RWPE2 (cell line): ENCODE measurements at places on chromosomes 12 and 14.
A peak's percentile ranks its signal among the peaks of the same experiment; 100 is the strongest.

DNA sequence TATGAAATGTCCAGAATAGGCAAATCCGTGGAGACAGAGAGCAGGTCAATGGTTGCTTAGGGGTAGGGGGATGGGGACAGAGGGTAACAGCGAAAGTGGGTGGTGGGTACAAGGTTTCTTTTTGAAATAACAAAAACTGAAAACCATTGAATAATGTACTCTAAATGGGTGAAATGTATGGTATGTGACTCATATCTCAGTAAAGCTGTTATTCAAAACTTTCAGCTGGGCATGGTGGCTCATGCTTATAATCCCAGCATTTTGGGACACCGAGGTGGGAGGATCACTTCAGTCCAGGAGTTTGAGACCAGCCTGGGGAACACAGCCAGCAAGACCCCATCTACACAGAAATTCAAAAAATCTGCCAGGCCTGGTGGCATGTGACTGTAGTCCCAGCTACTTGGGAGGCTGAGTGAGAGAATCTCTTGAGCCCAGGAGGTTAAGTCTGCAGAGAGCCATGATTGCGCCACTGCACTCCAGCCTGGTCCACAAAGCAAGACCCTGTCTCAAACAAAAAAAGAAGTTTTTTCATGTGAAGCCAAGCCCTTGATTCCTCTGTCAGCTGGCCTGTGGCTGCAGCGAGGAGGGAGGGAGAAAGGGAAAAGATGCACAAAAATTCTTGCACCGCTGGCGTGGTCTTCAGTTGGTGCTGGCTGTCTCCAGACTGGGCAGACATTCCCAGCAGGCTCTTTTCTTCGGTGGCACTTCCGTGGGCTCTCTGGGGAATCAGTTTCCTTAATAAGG lies 248.2 kb downstream of the SLC41A2 start:
- DNase-seq, result no peak
- no peak overlapping the region for H3K4me3 ChIP-seq
- H3K27me3 ChIP-seq, result no peaks in the 10 kb centered on the region
- no peak overlapping the region for H3K27ac ChIP-seq
- H3K36me3 ChIP-seq, result no peaks in the 10 kb centered on the region

DNA sequence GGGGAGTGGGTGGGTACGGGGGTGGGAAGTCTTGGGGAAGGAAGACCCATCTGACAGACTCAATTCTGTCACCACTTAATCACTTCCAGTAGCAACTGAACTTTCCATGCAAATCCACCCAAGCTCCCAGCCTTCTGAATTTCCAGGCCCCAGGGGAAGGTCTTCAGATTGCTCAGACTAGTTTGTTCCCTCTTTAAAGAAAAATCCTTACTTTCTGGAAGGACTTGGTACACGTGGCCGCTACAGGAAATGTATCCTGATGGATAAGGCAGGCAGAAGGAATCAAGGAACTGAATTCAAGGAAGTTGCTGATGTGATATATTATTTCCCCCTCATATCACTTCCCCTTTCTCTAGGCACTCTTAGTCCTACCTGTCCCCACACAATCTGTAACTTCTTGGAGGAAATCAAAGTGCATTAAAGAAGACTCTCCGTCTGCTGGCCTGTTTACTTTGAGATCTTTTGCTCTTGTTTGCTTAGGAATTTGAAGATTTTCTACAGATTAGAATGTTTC lies 6.4 kb downstream of the NFKBIA start:
- H3K4me3 ChIP-seq, result no peak overlapping the region
- H3K27me3 ChIP-seq, result no peaks in the 10 kb centered on the region
- peaks cover 32% of the 10 kb centered on the region for H3K36me3 ChIP-seq
- H3K4me1 ChIP-seq, result peaks cover 33% of the 10 kb centered on the region
- DNase-seq, result no peak

DNA sequence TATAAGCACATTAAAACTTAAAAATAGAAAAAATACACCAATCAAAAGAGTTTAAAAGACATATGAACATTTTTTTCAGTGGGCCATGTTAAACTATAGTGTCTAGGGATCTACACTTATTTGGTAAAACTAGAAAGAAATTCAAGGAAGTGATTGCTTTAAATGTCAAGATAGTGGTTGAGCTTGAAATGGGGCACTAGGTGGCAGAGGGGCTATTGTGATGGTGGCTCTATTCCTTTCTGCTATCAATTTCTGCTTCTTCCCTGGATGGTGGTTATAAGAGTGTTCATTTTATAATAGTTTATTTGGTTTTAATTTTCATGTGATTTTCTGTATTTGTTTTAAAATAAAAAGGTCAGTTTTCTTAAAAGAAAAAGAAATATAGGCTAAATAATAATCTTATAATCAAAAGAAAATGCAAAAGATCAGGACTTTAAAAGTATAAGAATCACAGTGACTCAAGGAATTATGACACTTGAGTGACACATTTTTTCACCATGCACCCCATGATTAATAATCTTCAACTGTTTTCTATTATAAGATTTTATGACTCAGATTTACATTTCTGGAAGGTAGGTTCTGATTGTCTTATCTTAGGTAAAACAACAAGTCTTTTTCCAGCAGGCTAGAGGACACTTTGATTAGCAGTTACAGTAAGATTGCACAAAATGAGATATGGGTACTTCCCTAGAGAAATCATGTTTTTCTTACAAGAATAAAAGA lies 137.5 kb downstream of the FSCB start:
- H3K36me3 ChIP-seq, result no peaks in the 10 kb centered on the region
- H3K27ac ChIP-seq, result no peak overlapping the region

- no peak overlapping the region for H3K27ac ChIP-seq
- no peak overlapping the region for H3K4me3 ChIP-seq
- no peaks in the 10 kb centered on the region for H3K4me1 ChIP-seq
- H3K27me3 ChIP-seq, result no peaks in the 10 kb centered on the region
- peaks cover 41% of the 10 kb centered on the region for H3K36me3 ChIP-seq
These were observed 48.5 kb downstream of the BAZ1A start for GRCh38 chr14:34826661-34827060.

DNA sequence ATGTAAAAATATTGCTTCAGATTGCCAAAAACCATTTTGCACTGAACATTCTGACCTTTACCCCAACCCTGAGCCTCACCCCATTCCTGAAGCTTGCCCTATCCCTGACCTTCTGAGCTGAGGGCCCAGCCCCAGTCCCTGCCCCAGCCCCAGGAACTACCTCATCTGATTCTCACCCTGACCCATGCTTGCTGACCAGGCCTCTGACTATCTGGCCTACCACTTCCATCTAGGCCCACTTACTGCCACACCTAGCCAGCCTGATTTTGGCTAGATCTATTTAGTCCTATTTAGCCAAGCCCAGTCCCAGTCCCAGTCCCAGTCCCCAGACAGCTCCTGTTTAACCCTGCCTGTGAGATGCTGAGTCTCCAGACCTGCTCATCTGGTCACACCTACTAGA lies 33.6 kb downstream of the OR10P1 start:
- H3K36me3 ChIP-seq, result no peaks in the 10 kb centered on the region
- H3K27ac ChIP-seq, result no peak overlapping the region
- no peaks in the 10 kb centered on the region for H3K27me3 ChIP-seq
- DNase-seq, result no peak
- H3K4me1 ChIP-seq, result no peaks in the 10 kb centered on the region
- no peak overlapping the region for H3K4me3 ChIP-seq

- no peak overlapping the region for H3K4me3 ChIP-seq
- DNase-seq, result no peak
- H3K27ac ChIP-seq, result no peak overlapping the region
- peaks cover 15% of the 10 kb centered on the region for H3K4me1 ChIP-seq
These were observed 97.5 kb downstream of the LRRC74A start for GRCh38 chr14:76923431-76924370.

- H3K4me1 ChIP-seq, result no peaks in the 10 kb centered on the region
- H3K36me3 ChIP-seq, result peaks cover 36% of the 10 kb centered on the region
- H3K27ac ChIP-seq, result no peak overlapping the region
- H3K27me3 ChIP-seq, result no peaks in the 10 kb centered on the region
- H3K4me3 ChIP-seq, result no peak overlapping the region
- no peak for DNase-seq
These were observed 507.3 kb upstream of the RGS6 start for GRCh38 chr14:71424941-71425340.

DNA sequence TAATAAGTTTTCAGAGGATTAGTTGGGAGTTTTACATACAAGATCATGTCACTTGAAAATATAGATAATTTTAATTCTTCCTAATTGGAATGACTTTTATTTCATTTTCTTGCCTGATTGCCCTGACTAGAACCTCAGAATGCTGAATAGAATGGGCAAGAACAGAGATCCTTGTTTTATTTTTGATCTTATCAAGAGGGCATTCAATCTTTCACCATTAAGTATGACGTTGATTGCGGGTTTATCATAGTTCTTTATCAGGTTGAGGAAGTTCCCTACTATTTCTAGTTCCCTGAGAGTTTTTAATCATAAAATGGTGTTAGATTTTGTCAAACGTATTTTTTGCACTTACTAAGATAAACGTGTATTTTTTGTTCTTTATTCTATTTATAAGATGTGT lies 124.3 kb downstream of the DICER1 start:
- no peaks in the 10 kb centered on the region for H3K36me3 ChIP-seq
- DNase-seq, result no peak
- H3K27me3 ChIP-seq, result peaks cover 4% of the 10 kb centered on the region
- H3K4me1 ChIP-seq, result no peaks in the 10 kb centered on the region
- H3K27ac ChIP-seq, result no peak overlapping the region

- H3K4me3 ChIP-seq, result no peak overlapping the region
- no peaks in the 10 kb centered on the region for H3K36me3 ChIP-seq
- H3K27me3 ChIP-seq, result no peaks in the 10 kb centered on the region
- no peak overlapping the region for H3K27ac ChIP-seq
- DNase-seq, result no peak
These were observed 10.5 kb downstream of the GABARAPL1 start for GRCh38 chr12:10223208-10223607.

- no peaks in the 10 kb centered on the region for H3K27me3 ChIP-seq
- no peaks in the 10 kb centered on the region for H3K36me3 ChIP-seq
- H3K4me3 ChIP-seq, result no peak overlapping the region
- no peak overlapping the region for H3K27ac ChIP-seq
These were observed 389.3 kb upstream of the USP15 start for GRCh38 chr12:61870658-61871484.

DNA sequence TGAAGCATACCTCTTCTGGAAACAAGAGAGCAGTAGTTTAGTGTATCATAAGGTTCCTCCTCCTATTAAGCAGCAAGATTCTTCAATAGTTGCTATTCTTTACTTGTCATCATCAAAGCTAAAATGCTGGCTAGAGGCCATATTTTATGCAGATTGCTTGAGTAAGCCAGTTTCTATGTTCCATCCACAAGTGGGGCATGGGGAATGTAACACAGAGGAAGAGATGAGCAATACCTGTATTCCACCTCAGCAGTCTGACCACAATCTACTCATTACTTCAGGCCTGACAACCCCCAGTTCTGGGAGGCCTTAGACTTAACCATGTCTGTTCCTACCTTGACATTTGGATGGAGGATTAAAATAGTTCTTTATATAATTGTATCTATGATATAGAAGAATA lies 423.6 kb downstream of the BTG1 start:
- no peaks in the 10 kb centered on the region for H3K27me3 ChIP-seq
- peak overlapping the region; percentile 46 for H3K27ac ChIP-seq
- H3K4me1 ChIP-seq, result peaks cover 28% of the 10 kb centered on the region
- peak; percentile 34 for DNase-seq
- H3K36me3 ChIP-seq, result no peaks in the 10 kb centered on the region
- H3K4me3 ChIP-seq, result no peak overlapping the region

GRCh38 chr12:68374307-68374982 lies 42.3 kb upstream of the MDM1 start:
- H3K4me3 ChIP-seq, result no peak overlapping the region
- H3K4me1 ChIP-seq, result no peaks in the 10 kb centered on the region
- no peaks in the 10 kb centered on the region for H3K36me3 ChIP-seq
- DNase-seq, result no peak

GRCh38 chr14:24270537-24271133 lies 762 bp downstream of the RABGGTA start:
- peaks cover 34% of the 10 kb centered on the region for H3K36me3 ChIP-seq
- peaks cover 32% of the 10 kb centered on the region for H3K4me1 ChIP-seq
- peak overlapping the region; percentile 98 for H3K27ac ChIP-seq
- DNase-seq, result no peak
- H3K4me3 ChIP-seq, result peak overlapping the region; percentile 88
- no peaks in the 10 kb centered on the region for H3K27me3 ChIP-seq

- no peak overlapping the region for H3K27ac ChIP-seq
- H3K36me3 ChIP-seq, result no peaks in the 10 kb centered on the region
- H3K4me3 ChIP-seq, result no peak overlapping the region
- no peaks in the 10 kb centered on the region for H3K4me1 ChIP-seq
- DNase-seq, result no peak
- no peaks in the 10 kb centered on the region for H3K27me3 ChIP-seq
These were observed 209.0 kb downstream of the TMTC3 start for GRCh38 chr12:88351146-88351545.

- DNase-seq, result no peak
- H3K36me3 ChIP-seq, result no peaks in the 10 kb centered on the region
- no peaks in the 10 kb centered on the region for H3K4me1 ChIP-seq
- H3K4me3 ChIP-seq, result no peak overlapping the region
- no peak overlapping the region for H3K27ac ChIP-seq
These were observed 5.5 kb upstream of the VASH1 start for GRCh38 chr14:76755610-76756370.

- H3K4me3 ChIP-seq, result no peak overlapping the region
- peaks cover 27% of the 10 kb centered on the region for H3K4me1 ChIP-seq
- no peaks in the 10 kb centered on the region for H3K36me3 ChIP-seq
- H3K27me3 ChIP-seq, result no peaks in the 10 kb centered on the region
These were observed 8.0 kb upstream of the EVL start for GRCh38 chr14:100056964-100057795.

- no peak for DNase-seq
- H3K27me3 ChIP-seq, result no peaks in the 10 kb centered on the region
- no peak overlapping the region for H3K27ac ChIP-seq
- H3K36me3 ChIP-seq, result no peaks in the 10 kb centered on the region
- H3K4me3 ChIP-seq, result no peak overlapping the region
These were observed 14.4 kb downstream of the CLSTN3 start for GRCh38 chr12:7144414-7145120.

DNA sequence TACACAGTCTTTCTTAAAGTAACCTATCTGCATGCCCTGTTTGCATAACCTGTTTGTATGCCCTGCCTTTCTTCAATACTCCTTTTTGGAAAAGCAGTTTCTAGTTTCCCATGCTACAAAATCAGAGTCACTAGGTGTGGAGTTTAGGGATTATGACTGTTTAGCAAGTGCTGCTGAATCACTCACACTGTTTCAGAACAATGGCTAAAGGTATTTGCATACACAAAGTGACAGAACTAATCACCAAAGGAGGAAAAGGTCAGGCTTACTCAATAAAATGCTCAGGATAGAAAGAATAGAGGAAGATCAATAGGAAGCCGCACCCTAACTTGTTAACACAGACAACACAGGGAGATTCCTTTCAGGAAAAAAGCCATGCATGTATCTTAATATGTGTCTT lies 19.4 kb downstream of the EGLN3 start:
- H3K27ac ChIP-seq, result no peak overlapping the region
- no peak overlapping the region for H3K4me3 ChIP-seq
- no peaks in the 10 kb centered on the region for H3K27me3 ChIP-seq
- H3K36me3 ChIP-seq, result peaks cover 34% of the 10 kb centered on the region
- DNase-seq, result no peak

- no peak overlapping the region for H3K27ac ChIP-seq
- no peaks in the 10 kb centered on the region for H3K36me3 ChIP-seq
- H3K4me3 ChIP-seq, result no peak overlapping the region
- peaks cover 7% of the 10 kb centered on the region for H3K27me3 ChIP-seq
These were observed 22.9 kb downstream of the KCNA1 start for GRCh38 chr12:4932576-4932975.
